ENCODE measurements at places on chromosomes 7 and 10. TPM values are rescaled to one million over a fixed set of nuclear protein-coding genes. Genes with fewer than 3 reads are reported as not detected.

GRCh38 chr7:133753513-133753912 is 373.6 kb upstream of the LRGUK start:
- DNase-seq = no peak

DNA sequence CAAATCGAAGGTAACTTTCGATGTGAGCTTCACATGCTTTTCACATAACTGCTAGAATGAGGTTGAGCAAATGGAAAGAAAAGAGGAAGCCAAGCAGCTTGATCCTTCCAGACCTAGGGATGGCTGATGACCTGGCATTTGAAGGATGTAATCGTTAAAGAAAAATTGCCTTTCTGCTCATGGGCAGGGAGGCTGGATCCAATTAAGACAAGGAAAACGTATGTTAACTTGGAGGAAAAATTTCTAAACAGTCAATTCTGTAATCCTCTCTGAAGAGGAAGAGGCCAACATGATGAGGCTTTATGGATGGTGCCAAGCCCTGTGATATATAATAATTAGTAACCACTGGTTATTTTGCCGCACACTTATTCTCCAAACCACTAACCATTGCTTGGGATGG is 12.5 kb downstream of the GRK5 start:
- no peak for DNase-seq

Gene LDB3
- 0.55 TPM for total RNA-seq

DNA sequence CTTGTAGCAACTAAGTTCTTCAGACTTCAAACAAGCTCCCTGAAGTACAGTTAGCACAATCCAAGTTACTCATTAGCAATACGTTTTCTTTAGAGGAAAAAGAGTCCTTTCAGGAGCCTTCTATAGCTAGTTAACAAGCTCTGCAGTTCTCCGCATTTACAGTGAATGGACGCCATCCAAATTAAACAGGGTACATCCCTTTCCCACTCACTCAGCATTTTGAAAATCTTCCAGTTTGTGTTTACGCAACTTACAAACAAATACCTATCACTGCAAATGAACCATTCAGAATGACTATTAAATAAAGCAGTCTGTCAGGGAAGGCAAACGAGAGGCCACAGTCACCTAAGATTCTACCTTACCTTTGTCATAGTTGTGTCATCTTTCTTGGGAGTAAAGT is 84.5 kb downstream of the RNF32 start:
- DNase-seq = no peak

Gene CCDC146
- 0.44 TPM for total RNA-seq

DNA sequence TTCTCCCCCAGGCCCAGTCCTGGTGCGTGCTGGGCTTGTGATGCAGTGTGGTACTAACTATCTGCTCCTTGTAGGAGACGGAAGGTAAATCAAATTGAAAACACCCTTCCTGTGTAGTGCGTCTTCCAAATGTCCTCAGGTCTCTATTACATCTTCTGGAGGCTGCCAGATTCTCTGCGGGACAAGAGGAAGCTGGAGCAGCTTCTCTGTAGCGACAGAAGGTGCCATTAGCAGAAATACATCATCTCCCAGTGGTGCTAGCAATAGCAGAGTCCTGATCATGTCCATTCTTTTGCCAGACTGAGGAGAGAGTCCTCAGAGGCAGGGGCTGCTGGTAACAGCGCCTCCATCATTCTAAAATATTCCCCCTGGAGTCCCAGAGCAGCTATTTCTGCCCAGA is 675.2 kb downstream of the LRMDA start:
- no peak for DNase-seq

DNA sequence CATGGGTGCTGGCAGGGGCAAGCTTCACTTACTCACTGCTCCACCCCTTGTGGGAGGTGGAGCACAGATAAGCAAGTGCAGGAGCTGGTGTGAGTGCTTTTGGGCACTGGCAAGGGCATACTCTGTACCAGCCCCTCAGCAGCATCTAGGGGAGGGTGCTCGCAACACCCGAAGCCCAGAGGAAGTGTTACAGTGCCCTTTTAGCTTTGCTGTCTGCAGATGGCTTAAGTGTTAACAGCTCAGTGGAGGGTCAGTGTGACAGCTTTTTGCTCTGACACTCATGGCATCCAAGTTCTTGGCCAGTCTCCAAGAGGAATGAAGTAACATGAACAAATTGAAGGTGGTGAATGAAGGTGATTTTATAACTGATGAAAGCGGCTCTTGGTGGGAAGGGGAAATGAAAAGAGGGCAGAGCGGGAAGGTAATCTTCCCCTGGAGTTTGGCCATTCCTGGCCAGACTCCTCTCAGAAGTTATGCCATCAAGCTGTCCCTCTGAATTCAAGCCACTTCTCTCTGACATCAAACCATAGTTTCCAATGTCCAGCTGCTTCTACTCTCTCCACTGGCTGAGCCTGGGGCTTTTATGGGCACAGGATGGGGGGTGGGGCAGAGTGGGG is 862.5 kb downstream of the KCNMA1 start:
- DNase-seq = no peak

Gene CHST15
- 8.3 TPM for total RNA-seq

Gene ANKRD7
- 0.33 TPM for total RNA-seq

Measured in HFFc6 (cell line).